ENCODE measurements at places on chromosomes 4 and X. TPM values are rescaled to one million over a fixed set of nuclear protein-coding genes. Genes with fewer than 3 reads are reported as not detected.

DNA sequence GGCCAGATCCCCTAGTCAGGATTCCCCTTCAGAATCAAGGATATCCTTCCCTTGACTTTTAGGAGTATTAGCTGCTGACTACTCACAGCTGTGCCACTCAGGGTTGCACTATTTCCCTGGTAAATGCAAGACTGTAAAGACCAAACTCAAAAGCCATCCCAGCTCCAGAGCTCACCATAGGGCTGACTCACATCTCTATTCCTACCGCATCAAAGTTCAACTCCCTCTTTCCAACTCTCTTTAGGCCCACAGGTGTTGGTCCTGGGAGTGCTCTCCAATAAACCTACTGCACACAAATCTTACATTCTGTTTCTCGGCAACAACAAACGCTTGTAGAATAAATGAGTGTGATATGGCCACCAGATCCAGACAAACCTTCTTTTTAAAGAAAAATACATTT is 109.6 kb downstream of the PPP3CA start:
- no peak overlapping the region for H3K27ac ChIP-seq
- no peaks in the 10 kb centered on the region for H3K27me3 ChIP-seq
- no peaks in the 10 kb centered on the region for H3K36me3 ChIP-seq
- no peak overlapping the region for H3K4me3 ChIP-seq

GRCh38 chr4:30959781-30960485 is 239.8 kb downstream of the PCDH7 start:
- no peaks in the 10 kb centered on the region for H3K36me3 ChIP-seq
- H3K4me1 ChIP-seq = no peaks in the 10 kb centered on the region
- no peak overlapping the region for H3K27ac ChIP-seq
- H3K4me3 ChIP-seq = no peak overlapping the region
- DNase-seq = no peak

GRCh38 chr4:81214144-81214880 is 710 bp downstream of the PRKG2 start:
- H3K27ac ChIP-seq = no peak overlapping the region
- DNase-seq = no peak
- H3K4me1 ChIP-seq = no peaks in the 10 kb centered on the region
- H3K36me3 ChIP-seq = no peaks in the 10 kb centered on the region
- peak overlapping the region; percentile 2 for H3K4me3 ChIP-seq
- no peaks in the 10 kb centered on the region for H3K27me3 ChIP-seq

DNA sequence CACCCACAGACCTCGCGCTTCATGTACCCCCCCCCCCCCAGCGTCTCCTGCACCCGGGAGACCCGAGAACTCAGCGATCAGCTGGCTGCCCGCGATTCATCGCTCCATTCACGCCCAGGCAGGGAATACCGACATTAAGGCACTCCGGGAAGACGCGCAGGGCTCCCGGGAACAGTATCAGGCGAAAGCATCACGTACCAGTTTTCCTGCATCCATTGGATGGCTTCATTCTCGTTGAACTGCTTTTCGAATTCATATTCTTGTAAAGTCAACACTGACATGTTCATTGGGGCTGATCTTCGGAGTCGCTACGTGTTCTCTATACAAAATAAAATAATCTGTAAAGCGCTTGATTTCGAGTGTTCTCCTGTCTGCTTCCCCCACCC is 373 bp downstream of the ELOVL6 start:
- no peaks in the 10 kb centered on the region for H3K4me1 ChIP-seq
- no peak for DNase-seq
- peak overlapping the region; percentile 66 for H3K4me3 ChIP-seq
- no peaks in the 10 kb centered on the region for H3K27me3 ChIP-seq

DNA sequence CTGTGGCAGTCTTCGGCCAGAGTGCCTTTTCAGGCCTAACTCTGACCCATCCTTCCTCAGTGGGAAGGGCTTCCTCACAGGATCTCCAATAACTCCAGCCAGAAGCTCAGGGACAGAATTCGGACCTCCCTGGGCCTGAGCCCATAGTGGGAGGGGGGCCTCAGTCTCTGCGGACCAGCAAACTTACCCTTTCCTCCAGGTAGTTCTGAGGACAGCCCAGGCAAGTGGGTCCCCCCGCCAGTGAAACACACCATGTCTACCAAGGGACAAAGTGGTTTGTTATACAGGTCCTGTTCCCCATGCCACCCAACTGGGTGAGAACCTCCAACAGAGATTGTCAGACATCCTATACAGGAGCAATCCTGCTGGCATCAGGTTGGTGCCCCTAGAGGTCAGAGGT is 350.4 kb downstream of the RAB28 start:
- no peak overlapping the region for H3K27ac ChIP-seq
- H3K4me3 ChIP-seq = no peak overlapping the region
- no peaks in the 10 kb centered on the region for H3K36me3 ChIP-seq
- DNase-seq = no peak
- no peaks in the 10 kb centered on the region for H3K4me1 ChIP-seq

GRCh38 chr4:103018391-103019307 is 856 bp downstream of the SLC9B1 start:
- no peaks in the 10 kb centered on the region for H3K36me3 ChIP-seq
- H3K4me1 ChIP-seq = no peaks in the 10 kb centered on the region
- peak overlapping the region; percentile 49 for H3K4me3 ChIP-seq
- H3K27me3 ChIP-seq = no peaks in the 10 kb centered on the region
- DNase-seq = peak; percentile 53
- peak overlapping the region; percentile 93 for H3K27ac ChIP-seq

GRCh38 chr4:76212851-76213414 is 691 bp downstream of the SCARB2 start:
- peaks cover 6% of the 10 kb centered on the region for H3K4me1 ChIP-seq
- peak overlapping the region; percentile 54 for H3K4me3 ChIP-seq
- H3K36me3 ChIP-seq = no peaks in the 10 kb centered on the region

DNA sequence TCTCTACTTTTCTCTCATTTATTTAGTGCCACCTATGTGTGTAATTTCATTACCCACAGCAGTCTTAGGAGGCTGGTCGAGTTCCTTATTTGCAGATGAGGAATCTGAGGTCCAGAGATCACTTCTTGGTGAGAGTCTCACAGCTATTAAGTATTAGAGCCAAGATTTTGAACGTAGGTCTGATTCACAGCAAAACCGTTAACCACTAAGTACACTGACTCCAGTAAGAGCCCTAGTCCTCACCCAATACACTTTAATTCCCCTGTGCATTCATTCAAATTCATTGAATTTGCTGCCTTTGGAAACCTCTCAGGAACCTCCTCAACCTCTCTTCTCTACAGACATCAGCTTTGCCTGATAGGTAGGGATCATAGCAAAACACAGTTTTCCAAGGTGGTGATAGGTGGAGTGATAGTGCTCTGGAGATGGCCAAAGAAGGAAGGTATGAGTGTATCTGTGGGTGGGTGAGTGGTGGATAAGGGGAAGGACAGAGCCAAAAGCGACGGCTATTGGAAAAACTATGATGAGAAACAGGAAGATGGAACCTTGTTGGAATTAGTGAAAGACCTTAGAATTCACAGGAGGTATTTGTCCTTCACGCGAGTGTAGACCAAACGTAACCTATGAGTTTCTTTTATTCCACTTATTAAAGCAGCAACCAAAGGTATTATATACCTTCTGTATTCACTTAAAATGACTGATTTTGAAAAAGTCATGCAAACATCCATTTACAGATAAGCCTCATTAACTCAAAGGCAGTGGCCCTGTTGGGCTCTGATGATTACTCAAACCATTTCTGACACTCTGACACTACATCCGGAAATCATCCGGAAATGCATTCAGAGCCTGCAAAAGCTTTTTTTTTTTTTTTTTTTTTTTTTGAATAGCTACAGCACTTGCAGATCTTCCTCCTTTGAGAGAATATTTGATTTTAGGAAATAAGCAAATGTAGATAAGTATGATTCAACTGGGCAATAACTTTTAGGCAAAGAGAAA is 6.3 kb downstream of the FMR1 start:
- H3K27me3 ChIP-seq = no peaks in the 10 kb centered on the region
- no peaks in the 10 kb centered on the region for H3K36me3 ChIP-seq
- no peak overlapping the region for H3K4me3 ChIP-seq
- H3K27ac ChIP-seq = no peak overlapping the region
- no peak for DNase-seq
- no peaks in the 10 kb centered on the region for H3K4me1 ChIP-seq

DNA sequence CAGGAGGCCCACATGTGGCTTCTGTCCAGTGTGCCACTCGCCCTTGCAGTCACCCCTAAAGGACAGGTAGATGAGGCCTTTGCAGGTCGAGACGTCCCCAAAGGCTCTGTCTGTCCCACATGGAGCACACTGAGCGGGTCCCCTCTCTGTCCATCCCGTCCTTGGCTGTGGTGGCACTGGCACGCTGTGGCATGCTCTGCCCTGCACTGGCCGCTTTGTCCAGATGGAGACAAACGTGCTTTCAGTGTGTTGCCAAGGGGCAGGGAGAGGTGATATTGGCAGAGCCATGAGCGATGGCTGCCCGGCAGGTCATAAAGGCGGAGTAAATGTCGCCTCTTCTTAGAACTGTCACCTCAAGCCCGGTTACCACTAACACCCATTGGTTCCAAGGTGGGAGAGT is 86.9 kb upstream of the CLDN34 start:
- H3K36me3 ChIP-seq = no peaks in the 10 kb centered on the region
- no peak overlapping the region for H3K4me3 ChIP-seq

GRCh38 chr4:147578051-147578476 is 39.1 kb upstream of the TMEM184C start:
- no peak overlapping the region for H3K27ac ChIP-seq
- H3K27me3 ChIP-seq = no peaks in the 10 kb centered on the region
- no peaks in the 10 kb centered on the region for H3K4me1 ChIP-seq
- DNase-seq = peak; percentile 20
- no peaks in the 10 kb centered on the region for H3K36me3 ChIP-seq

DNA sequence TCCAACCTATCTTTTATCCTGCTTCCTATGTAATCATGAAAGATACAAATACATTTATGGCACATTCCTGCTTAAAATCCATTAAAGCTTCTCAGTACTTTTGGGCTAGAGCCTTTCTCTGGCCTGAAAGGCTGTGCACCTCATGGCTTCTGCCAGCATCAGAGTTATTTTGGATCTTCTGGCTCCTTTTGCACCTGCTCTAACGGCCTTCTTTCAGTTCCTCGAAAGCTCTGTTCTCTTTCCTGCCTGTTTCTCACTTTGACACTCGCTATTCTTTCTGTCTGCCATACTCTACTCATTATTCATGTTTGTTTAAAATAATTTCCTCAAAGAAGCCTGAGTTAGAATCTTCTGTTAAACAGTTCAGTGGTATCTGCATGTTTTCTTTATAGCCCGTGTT is 86.0 kb downstream of the LRP2BP start:
- no peak overlapping the region for H3K4me3 ChIP-seq
- H3K36me3 ChIP-seq = no peaks in the 10 kb centered on the region
- DNase-seq = no peak
- no peaks in the 10 kb centered on the region for H3K4me1 ChIP-seq
- no peaks in the 10 kb centered on the region for H3K27me3 ChIP-seq
- no peak overlapping the region for H3K27ac ChIP-seq

GRCh38 chr4:149995134-149995756 is 83.0 kb upstream of the DCLK2 start:
- no peaks in the 10 kb centered on the region for H3K36me3 ChIP-seq
- no peaks in the 10 kb centered on the region for H3K27me3 ChIP-seq
- no peak overlapping the region for H3K27ac ChIP-seq
- H3K4me1 ChIP-seq = no peaks in the 10 kb centered on the region
- DNase-seq = no peak
- H3K4me3 ChIP-seq = no peak overlapping the region

DNA sequence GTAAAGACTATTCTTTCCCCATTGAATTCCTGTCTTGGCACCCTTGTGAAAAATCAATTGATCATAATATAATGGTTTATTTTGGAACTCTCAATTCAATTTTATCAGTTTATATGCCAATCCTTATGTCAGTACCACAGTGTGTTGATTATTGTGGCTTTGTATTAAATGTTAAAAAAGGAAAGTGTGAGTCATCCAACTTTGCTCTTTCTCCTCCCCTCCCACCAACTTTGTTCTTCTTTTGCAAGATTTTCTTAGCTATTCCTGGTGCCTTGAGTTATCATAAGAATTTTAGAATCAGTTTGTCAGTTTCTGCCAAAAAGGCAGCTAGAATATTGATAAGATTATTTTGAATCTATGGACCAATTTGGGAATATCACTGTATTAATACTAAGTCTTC is 11.2 kb upstream of the RNF175 start:
- no peak overlapping the region for H3K27ac ChIP-seq
- no peaks in the 10 kb centered on the region for H3K36me3 ChIP-seq
- DNase-seq = no peak
- H3K4me3 ChIP-seq = no peak overlapping the region

- no peaks in the 10 kb centered on the region for H3K4me1 ChIP-seq
- H3K27me3 ChIP-seq = no peaks in the 10 kb centered on the region
- H3K27ac ChIP-seq = no peak overlapping the region
- DNase-seq = no peak
- H3K4me3 ChIP-seq = no peak overlapping the region
Measured at GRCh38 chr4:6349896-6350603, 80.4 kb downstream of the WFS1 start.

DNA sequence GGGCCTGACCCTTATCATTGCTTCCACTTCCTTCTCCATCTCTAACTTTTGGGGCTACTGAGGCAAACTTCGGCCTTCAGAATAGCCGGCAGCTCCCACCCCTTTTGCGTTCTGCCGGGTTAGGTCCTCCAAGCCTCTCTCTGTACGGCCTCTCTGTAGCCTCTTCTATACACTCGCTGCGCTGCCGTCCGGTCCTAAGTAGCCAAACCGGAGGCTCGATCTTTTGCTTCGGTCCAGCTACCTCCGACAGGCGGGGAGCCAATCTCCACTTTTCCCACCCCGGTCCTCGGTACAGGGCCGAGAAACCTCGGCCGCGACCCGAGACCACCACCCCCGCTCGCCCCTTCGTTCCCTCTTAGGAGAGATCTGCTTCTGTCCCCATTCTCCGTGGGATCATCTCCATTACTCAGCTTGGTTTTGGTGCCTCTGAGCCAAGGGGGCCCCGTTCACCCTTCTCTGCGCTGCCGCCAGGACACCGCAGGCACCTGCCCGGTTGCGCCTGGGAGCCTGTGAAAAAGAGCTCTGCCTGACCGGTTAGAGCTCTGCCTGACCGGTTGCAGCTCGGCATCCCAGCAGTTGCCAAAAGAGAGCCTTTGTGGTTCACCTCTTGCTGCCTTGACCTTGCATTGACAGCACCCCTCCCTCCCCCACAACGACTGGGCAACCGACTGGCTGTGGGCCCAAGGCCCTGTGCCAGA is 1.0 kb upstream of the HTR2C start:
- H3K4me1 ChIP-seq = no peaks in the 10 kb centered on the region
- H3K4me3 ChIP-seq = no peak overlapping the region
- no peak for DNase-seq
- H3K27ac ChIP-seq = no peak overlapping the region
- peaks cover 58% of the 10 kb centered on the region for H3K27me3 ChIP-seq
- no peaks in the 10 kb centered on the region for H3K36me3 ChIP-seq

Gene MTNR1A
- not detected for total RNA-seq

Gene GAGE2A
- not detected for total RNA-seq

Gene DMP1
- total RNA-seq = not detected

Gene FAM156B
- 13.6 TPM for total RNA-seq

Gene ITIH6
- total RNA-seq = not detected

Gene LUZP4
- not detected for total RNA-seq

All from uterus (tissue), 4 donors.